NCI-H82 (cell line): ENCODE measurements at places on chromosomes 16 and 17.

GRCh38 chr17:61400066-61400716 lies 548 bp downstream of the TBX2 start:
- peak; percentile 58 for DNase-seq

DNA sequence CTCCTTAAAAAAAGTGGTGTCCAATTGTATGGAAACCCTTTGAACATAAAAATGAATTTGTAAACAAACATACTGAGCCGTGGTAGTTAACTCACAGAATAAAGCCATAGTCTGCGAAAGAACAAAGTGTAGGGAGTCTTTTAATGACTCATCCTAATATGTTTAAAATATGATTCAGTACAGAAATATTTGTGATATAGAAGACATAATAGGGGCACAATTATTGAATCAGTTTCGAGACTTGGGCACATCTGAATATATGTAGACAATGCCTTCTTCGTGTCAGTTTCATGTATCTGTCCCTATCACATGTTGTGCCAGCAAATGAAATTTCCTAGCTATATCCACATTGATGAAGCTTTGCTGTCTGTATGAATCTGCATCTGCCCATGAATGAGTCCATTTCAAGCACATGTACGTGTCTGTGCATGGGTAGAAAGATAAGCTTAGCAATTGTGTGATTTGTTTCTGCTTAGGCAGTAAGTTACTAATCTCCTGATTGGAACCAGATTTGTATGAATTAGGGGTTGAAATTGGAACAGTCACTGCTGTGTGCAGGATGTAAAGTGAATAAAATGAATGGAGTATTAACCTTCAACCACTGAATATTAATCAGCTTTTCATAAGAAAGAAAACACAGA lies 112.5 kb upstream of the SOX9 start:
- no peak for DNase-seq

GRCh38 chr17:11641521-11642275 lies 43.4 kb downstream of the DNAH9 start:
- DNase-seq, result no peak

- no peak for DNase-seq
These were observed 14.4 kb upstream of the LGALS3BP start for GRCh38 chr17:78993981-78994671.

DNA sequence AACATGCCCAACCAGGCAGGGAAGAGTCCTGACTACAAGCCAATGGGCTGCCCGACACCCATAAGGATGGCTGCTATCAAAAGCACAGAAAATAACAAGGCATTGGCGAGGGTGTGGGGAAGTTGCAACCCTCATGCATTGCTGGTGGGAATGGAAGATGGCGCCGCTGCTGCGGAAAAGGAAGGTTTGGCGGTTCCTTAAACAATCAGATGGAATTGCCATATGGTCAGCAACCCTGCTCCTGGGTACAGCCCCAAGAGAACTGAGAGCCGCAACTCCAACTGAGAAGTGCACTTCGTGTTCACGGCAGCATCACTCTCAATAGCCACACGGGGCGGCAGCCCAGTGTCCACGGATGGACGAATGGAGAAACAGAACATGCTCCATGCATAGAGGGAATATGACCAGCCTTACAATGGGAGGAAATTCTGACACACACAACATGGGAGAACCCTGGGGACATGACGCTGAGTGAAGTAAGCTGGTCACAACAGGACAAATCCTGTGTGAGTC lies 193.3 kb downstream of the RBFOX3 start:
- DNase-seq, result no peak
